ENCODE measurements at places on chromosomes 6 and 20.

DNA sequence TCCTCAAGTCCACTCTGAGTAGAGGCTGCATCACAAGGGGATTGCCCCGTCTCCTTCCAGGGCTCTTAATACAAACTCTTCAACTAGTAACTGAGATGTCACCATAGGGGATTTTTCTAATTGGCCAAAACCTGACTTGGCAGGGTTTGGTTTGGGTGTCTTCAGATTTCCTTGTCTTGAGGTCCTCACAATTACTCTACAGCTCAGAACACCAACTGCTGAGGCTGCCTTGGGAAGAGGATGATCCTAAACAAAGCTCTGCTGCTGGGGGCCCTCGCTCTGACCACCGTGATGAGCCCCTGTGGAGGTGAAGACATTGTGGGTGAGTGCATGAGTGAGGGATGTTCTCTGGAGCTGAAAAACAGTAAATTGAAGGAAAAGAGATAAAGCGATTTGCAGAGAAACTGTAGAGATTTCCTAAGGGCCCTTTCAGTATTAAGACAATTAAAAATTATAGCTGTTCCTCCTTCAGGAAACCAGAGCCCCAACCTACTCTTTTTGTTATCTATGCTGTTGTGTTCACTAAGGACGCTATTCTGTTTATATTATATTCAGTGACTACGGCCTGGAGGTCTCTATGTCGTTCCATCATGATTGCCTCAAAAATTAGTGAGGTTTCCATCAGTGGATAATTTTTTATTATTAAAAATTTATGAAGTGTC is at the start of gene HLA-DQA1:
TSS of gene HLA-DQA1 (plus strand) at position 188 of the 662 bp plus-strand sequence. CDS start at position 241, 53 bp downstream.
- H3K27me3 ChIP-seq, result no peaks in the 10 kb centered on the region
- H3K4me1 ChIP-seq, result no peaks in the 10 kb centered on the region
- no peaks in the 10 kb centered on the region for H3K36me3 ChIP-seq
- H3K4me3 ChIP-seq, result no peak within 1 kb of the TSS
- H3K27ac ChIP-seq, result no peak within 1 kb of the TSS

- no peak for DNase-seq
- no peak overlapping the region for H3K4me3 ChIP-seq
- no peaks in the 10 kb centered on the region for H3K36me3 ChIP-seq
- H3K27me3 ChIP-seq, result no peaks in the 10 kb centered on the region
- no peak overlapping the region for H3K27ac ChIP-seq
Observed at GRCh38 chr6:341914-342831, 49.4 kb upstream of the IRF4 start.

- no peak for DNase-seq
- H3K4me1 ChIP-seq, result no peaks in the 10 kb centered on the region
- no peaks in the 10 kb centered on the region for H3K36me3 ChIP-seq
- H3K4me3 ChIP-seq, result no peak overlapping the region
- H3K27ac ChIP-seq, result no peak overlapping the region
Observed at GRCh38 chr20:6580486-6580885, 187.0 kb upstream of the BMP2 start.

DNA sequence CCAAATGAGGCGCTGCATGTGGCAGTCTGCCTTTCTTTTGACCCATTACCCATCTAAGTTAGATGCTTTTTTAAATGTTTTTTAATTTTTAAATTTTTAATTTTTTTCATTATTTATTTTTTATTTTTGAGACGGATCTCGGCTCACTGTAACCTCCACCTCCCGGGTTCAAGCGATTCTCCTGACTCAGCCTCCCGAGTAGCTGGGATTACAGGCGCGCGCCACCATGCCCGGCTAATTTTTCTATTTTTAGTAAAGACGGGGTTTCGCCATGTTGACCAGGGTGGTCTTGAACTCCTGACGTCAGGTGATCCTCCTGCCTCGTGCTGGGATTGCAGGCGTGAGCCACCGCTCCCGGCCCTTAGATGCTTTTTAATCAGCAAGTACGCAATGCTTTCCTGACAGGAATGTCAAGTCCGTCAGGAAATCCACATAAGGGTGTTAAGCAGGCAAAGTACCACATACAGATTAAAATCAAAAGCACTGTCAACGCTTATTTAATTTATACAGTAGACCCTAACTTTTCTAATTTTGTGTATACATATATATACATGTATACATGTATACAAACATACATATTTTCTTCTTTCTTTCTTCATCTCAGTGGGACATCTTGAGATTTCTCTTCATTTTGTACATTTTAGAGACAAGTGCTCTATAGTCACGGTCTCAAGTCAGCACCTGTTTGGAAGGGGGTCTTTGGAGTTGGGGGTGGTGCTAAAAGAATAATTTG is 995 bp upstream of the GSTA4 start:
- no peak overlapping the region for H3K4me3 ChIP-seq
- no peaks in the 10 kb centered on the region for H3K27me3 ChIP-seq
- DNase-seq, result no peak
- no peaks in the 10 kb centered on the region for H3K4me1 ChIP-seq
- no peaks in the 10 kb centered on the region for H3K36me3 ChIP-seq

All from iPS DF 6.9 (cell line).